ENCODE measurements at places on chromosomes 13 and 19.

GRCh38 chr13:112066624-112067004 lies 335 bp upstream of the SOX1 start:
- no peak for DNase-seq

- no peak for DNase-seq
Observed at GRCh38 chr19:43286096-43286495, 16.8 kb upstream of the PSG9 start.

DNA sequence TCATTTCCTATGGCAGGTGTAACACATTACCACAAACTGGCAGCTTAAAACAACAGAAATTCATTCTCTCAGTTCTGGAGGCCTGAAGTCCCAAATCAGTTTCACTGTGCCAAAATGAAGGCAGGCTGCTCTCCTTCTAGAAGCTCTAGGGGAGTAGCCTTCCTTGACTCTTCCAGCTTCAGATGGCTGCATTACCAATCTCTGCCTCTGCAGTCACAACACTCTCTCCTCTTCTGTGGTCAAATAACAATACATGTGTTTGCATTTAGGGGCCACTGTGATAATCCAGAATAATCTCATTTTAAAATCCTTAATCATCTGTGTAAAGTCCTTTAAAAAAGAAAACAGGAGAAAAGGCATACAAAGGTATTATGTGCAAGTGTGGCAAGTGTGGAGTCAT lies 7.8 kb downstream of the DIAPH3 start:
- no peak for DNase-seq

GRCh38 chr13:84127597-84128128 lies 245.4 kb upstream of the SLITRK1 start:
- no peak for DNase-seq

- DNase-seq: no peak
Observed at GRCh38 chr19:48348045-48348444, 15.7 kb downstream of the TMEM143 start.

DNA sequence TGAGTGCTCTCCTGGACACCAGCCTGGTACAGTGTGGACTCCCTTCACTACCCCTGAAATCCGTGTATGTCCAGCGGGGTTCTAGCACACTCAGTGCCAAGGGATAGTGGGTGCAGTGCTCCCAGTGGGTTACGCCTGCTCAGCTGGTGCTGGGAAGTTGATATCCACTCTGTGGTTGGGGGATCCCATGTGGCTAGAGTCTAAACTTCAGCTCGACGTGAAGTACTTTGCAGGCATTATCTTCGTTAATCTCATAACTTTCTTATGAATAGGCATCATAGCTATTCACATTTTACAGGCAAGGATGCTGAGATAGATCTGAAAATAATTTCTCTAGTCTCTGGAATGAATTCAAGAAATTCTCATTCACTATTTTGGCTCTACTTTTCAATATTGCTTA lies 433.2 kb upstream of the HTR2A start:
- no peak for DNase-seq

- peak; percentile 18 for DNase-seq
Observed at GRCh38 chr13:33312150-33312860, 26.8 kb upstream of the STARD13 start.

DNA sequence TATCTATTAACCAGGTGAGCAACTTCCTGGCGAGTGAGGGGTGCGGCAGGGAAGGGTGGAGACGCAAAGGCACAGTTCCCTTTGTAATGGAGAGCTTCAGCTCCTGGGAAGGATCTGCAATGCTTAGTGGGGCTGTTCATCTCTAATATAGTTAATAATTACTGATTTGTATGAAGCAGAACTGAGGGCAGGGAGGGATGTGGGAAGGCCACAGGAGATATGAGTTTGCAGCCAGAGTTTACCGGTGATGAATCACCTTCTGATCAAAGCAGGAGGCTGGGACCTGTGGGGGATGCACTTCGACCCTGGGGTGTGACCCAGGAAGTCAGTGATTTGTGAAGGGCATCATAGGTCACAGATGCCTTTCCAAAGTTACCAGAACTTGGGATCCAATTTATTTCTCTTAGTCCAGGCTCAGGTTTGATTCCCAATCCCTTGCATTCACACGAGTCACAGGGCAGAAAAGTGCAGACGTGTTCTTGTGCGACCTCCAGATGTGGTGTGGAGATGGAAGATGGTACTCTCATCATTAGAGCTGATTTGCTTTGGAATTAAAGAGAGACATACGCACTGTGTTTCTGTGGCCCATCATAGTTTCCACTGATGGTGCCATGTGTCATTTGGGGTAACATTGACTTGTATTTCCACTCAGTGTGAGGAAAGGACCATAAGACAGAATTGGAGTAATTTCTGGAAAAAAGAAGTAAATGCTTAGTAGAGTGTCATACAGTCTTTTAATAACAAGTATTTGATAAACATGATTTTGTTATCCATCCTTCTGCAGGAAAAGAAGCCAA lies 55.0 kb downstream of the LRCH1 start:
- DNase-seq: no peak

- no peak for DNase-seq
Observed at GRCh38 chr13:112747256-112747655, 57.4 kb downstream of the ATP11A start.

- DNase-seq: no peak
Observed at GRCh38 chr19:55488986-55489710, 912 bp downstream of the SSC5D start.

DNA sequence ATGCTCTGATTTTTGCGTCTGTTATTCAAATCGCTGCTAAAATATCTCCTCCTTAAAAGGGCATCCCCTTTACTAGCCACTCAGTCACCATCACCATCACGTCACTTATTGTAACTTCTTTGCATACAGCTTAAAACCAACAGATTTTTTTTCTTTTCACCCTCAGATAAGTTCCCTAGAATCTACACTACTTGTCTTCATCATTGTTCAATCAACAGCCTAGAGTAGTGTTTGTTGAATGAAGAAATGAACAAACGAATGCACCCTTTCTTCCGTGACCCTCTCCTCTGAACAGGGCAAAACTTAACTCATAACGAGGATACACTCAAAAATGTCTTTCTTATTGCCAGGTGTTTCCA lies 1.1 kb upstream of the AKAP11 start:
- DNase-seq: no peak

DNA sequence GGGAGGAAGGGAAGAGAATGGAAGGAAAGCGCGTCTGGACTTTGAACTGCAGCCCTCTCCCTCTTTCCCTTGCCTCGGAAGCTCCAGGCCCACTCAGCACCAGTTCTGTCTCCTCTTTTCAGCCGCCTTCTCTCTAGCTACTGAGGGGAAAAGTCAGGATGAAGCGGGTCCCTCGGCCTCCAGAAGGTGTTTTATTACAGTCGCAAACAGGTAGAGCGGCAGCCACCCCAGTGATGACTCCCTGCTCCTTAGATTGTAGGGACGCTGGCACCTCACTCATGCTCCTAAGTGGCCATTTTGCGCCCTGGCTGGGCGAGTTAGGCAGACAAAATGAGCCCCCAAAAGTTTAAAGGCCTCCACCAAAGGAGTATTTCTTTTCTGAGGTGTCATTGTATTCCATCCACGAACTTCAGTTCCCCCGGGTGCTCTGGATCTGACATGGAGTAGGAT lies 954 bp upstream of the STK24 start:
- no peak for DNase-seq

GRCh38 chr13:50826035-50826434 lies 17.5 kb downstream of the DLEU7 start:
- no peak for DNase-seq

DNA sequence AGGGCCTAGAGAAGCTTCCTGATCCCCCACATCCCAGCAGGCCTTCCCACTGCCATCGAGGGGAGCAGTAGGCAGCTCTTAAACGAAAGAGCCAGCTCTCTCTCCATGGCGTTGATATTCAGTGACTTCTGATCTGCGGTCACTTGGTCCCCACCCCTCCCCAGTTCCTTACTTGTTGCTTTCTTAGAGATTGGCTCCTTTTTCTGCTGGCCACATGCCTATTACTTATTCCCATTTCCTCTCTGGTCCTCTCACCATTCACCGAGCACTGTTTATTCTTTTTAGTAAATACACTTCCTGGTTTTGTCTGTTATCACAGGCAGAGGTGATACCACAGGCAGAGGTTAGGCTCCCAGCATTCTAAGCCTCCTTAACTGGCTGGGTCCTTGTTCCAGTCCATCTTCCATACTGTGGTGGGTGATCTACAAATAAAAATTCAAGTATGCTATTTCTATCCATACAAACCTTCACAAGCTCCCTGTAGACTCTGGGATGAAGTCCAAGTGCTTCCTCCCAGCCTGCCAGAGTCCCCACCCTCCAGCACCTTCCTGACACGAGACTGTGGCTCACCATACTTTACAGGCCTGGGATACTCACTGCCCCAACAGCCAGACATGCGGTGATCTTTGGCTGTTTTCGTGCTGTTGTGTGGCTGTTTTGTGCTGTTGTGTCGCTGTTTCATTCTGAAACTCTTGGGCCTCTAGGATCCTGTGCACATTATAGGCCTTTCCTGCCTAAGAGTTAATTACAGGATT lies 315.9 kb downstream of the ATP8A2 start:
- DNase-seq: no peak

DNA sequence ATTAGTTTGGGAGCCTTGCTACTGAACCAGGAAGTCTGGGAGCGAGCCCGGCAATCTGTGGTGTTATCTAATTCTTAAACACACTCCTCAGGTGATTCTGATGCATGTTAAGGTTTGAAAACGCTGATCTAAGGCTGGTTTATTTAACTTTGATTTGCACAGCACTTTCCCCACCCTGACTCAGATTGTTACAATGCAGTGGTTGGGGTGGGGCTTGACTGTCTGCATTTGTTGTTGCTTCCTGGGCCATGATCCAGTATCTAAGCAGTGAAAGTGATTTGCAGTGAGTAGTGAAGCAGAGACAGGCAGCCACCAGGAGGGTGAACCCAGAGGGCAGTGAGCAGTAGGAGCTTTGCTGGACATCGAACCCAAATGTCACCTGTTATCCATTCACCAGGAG lies 81.6 kb upstream of the ARGLU1 start:
- no peak for DNase-seq

DNA sequence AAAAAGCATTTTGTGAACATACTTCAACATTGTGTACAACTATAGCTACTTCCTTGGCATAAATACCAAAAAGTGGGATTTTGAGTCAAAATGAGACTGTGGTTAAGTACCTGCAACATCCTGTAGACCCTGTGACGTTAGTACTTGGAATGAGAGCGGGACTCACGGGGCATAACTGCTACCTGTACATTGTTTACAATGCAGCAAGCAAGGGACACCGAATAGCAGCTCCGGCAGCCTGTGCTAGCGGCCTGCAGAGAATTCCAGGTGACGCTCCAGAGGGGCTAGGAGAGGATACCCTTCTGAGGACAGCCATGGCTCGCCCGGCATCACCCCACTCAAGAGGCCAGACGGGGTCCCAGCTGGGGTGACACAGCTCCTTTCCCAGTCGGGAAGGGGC lies 824 bp upstream of the ZNF331 start:
- DNase-seq: no peak

GRCh38 chr13:113917594-113918371 lies 53.9 kb upstream of the GAS6 start:
- DNase-seq: no peak

- DNase-seq: no peak
Observed at GRCh38 chr19:39032063-39032918, at the start of gene FBXO27. Gene FBXO27 (minus strand): TSS chr19:39032549. CDS start chr19:39032227, 322 bp downstream.

GRCh38 chr19:40806423-40807146 lies 7.6 kb downstream of the EGLN2 start:
- DNase-seq: peak; percentile 66

GRCh38 chr13:21673789-21674489 lies 3.1 kb downstream of the FGF9 start:
- no peak for DNase-seq

DNA sequence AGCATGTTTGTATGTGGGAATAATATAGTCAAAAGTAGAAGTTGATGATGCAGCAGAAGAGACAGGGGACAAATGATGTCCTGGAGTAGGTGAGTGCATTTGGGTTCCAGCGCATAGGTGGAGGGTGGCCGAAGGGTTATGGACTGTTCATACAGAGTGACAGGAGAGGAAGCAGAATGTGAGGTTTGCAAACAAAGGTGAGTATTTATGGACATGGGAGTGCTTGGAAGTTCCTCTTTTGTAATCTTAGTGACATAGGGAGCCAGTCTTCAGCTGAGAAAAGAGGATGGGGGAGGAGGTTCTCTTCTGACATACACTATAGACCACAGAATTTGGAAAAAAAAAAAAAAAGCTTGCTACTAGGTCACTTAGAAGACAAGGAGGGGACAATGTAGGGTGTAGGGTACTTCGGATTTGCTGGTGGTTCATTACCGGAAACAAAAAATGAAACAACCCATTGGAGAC lies 331.6 kb downstream of the DLEU7 start:
- DNase-seq: peak; percentile 90

DNA sequence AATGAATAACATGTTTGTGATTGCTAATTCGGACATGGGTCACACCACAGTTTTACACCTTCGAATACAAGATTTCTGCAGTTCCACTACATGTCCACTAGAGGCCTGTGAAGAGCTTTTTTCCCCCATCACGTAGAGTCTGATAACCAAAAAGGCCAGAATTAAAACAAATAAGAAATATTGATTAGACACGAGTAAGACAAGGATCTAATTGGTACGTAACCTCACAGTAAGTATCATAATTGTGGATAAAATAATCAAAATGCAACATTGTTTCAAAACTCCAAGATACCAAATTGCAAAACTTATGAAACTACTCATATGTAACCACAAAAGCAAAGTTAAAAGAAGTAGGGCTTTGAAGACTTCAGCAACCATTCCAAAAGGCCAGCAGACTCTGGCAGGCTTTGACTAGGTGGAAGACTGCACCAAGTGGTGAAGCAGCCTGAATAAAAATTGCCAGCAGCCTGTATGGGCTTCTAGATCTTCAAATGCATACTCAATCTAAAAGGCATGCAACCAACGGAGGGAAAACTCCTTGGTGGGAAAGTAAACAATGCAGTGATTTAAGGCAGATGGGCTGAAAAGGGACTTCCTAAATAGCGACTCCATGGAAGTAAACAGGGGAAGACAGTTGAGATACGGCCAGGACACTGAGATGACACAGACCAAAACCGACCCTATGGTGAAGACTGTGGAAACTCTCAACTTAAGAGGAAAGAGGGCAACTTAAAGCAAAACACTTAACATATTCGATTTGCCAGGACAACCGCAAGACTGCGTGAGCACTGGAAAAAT lies 56.7 kb downstream of the STARD13 start:
- peak; percentile 45 for DNase-seq

GRCh38 chr13:65650321-65650720 lies 1579.8 kb downstream of the PCDH9 start:
- no peak for DNase-seq

DNA sequence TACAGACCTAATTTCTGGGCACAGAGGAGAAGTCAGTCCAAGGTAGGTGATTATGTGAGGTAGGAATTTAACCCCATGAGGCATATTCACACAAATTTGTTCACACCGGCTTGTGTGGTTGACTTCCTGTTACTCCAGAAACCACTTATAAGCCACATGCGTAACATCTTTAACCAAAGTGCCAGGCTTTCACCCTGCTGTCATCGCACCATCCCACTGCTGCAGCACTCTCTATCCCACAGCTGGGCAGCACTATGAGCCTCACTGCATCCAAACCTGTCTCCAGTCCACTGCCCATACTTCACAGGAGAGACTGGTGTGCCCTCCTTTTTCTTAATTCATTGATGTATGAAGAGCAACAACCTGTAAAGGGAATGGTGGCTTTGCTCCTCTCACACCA lies 128.2 kb upstream of the ARGLU1 start:
- peak; percentile 19 for DNase-seq
